Left renal pelvis (tissue), 4 donors: ENCODE measurements at places on chromosomes 4 and X. TPM values are rescaled to one million over a fixed set of nuclear protein-coding genes. Genes with fewer than 3 reads are reported as not detected.

The ARSD gene
- polyA plus RNA-seq, result 49.6 TPM

The LANCL3 gene
- polyA plus RNA-seq, result 0.11 TPM

The ABLIM2 gene
- 5.7 TPM for polyA plus RNA-seq

The AFM gene
- 0.57 TPM for polyA plus RNA-seq

The N4BP2 gene
- polyA plus RNA-seq, result 23.5 TPM

DNA sequence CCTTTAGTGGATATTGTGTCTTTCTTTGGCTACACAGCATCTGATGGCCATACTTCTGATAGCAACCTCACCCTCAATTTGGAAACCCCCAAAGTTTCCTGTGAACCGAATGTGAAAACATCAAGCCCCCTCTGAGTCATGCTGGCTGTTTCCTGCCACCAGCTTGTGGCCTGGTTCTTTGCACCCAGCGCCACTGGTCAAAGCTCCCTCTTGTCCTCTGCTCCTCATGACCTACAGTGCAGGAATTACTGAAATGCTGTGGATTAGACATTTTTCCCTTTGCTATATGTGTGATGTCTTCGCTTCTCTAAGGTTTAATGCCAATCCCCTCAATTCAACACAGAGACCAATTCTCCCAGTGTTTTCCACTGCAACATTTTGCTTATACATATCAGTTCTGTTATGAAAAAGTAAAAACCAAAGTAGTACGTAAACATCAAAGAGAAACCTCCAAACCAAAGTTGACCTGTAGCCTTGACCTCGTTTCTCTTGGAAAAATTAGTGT is 224.0 kb upstream of the TENM3 start:
- DNase-seq, result no peak

GRCh38 chr4:23931489-23931830 is 41.6 kb upstream of the PPARGC1A start:
- no peak for DNase-seq

- DNase-seq, result no peak
These were observed 321.0 kb downstream of the IL15 start for GRCh38 chr4:141957416-141957815.

- DNase-seq, result no peak
These were observed 104.9 kb downstream of the SLIT2 start for GRCh38 chr4:20356565-20356964.
